Common myeloid progenitor, CD34-positive (primary cell): ENCODE measurements at places on chromosomes 5 and 9.

- DNase-seq = no peak
- H3K4me3 ChIP-seq = no peak overlapping the region
- H3K4me1 ChIP-seq = peaks cover 27% of the 10 kb centered on the region
- no peak overlapping the region for H3K27ac ChIP-seq
Measured at GRCh38 chr9:131391020-131391419, 2.9 kb upstream of the PRRC2B start.

- no peaks in the 10 kb centered on the region for H3K27me3 ChIP-seq
- no peak for DNase-seq
- H3K4me1 ChIP-seq = peaks cover 18% of the 10 kb centered on the region
- peaks cover 8% of the 10 kb centered on the region for H3K36me3 ChIP-seq
- no peak overlapping the region for H3K4me3 ChIP-seq
Measured at GRCh38 chr9:121184463-121184862, 17.2 kb downstream of the RAB14 start.

DNA sequence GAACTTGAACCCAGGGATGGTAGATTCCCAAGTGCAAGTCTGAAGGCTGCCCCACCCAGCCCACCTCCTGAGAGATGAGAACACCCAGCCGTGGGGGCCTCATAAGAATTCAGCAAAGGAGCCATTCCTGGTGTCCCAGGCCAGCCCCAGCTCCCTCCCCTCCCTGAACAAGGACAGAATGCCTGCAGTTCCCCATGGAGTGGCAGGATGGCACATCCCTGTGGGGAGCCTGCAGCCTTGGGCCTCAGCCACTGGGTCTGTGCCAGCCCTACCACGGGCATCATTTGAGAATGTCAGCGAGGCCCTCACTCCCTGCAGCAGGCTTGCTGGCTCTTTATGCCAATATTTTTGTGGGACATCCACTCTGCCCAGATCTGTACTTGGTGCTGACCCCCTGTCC lies 36.2 kb upstream of the RAPGEF1 start:
- H3K36me3 ChIP-seq = no peaks in the 10 kb centered on the region
- H3K27ac ChIP-seq = no peak overlapping the region
- no peak for DNase-seq

DNA sequence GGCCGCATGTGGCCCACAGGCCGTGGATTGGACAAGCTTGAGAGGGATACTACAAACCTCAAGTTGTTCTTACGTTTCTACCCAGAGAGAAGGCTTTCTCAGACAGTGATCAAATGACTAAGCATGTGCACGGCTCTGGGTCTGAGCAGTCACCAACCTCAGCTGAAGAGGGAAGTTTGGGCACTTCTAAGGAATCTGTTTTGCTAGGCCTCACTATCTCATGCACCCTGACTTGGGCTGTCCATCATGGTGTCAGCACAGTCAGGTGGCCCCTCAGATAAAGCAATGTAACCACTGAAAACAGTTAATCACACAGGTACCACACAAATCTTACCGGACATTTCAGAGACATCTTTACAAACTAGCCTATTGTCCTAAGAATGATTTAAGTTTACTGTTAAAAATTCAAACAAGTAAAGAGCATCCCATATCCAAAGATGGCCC lies 24.6 kb downstream of the CSF2 start:
- no peak overlapping the region for H3K4me3 ChIP-seq
- H3K4me1 ChIP-seq = peaks cover 73% of the 10 kb centered on the region
- H3K27ac ChIP-seq = no peak overlapping the region
- peak; percentile 89 for DNase-seq
- no peaks in the 10 kb centered on the region for H3K36me3 ChIP-seq

DNA sequence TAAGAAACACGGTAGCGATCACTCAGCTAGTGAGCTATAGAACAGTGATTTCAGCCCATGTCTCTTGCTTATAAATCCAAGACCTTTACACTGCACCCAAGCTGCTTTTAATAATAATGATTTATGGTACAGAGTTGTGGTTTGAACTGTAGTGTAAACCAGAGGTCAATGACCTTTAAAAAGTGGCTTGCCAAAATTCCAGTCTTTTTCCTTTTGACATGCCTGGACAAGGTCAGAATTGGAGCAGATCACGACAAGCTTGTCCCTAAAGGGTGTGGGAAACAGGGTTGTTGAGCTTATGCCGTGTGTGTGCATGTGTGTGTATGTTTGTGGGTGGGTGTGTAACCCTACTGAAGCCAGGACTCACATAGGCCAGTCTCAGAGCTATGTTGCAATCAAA lies 225.3 kb upstream of the CLINT1 start:
- no peaks in the 10 kb centered on the region for H3K4me1 ChIP-seq
- H3K27me3 ChIP-seq = no peaks in the 10 kb centered on the region
- no peak overlapping the region for H3K27ac ChIP-seq
- no peaks in the 10 kb centered on the region for H3K36me3 ChIP-seq
- no peak overlapping the region for H3K4me3 ChIP-seq

- peaks cover 27% of the 10 kb centered on the region for H3K27me3 ChIP-seq
- no peak within 1 kb of the TSS for H3K27ac ChIP-seq
- H3K36me3 ChIP-seq = no peaks in the 10 kb centered on the region
- peak within 1 kb of the TSS; percentile 38 for H3K4me3 ChIP-seq
Measured at GRCh38 chr5:11904265-11904906, at the start of gene CTNND2. Gene CTNND2 (minus strand): TSS chr5:11904446. CDS start chr5:11903853, 593 bp downstream.

- no peaks in the 10 kb centered on the region for H3K36me3 ChIP-seq
- H3K27me3 ChIP-seq = peaks cover 99% of the 10 kb centered on the region
- no peak overlapping the region for H3K27ac ChIP-seq
- peak; percentile 64 for DNase-seq
- peak overlapping the region; percentile 62 for H3K4me3 ChIP-seq
Measured at GRCh38 chr5:55226027-55226933, 835 bp downstream of the MCIDAS start.

- no peak overlapping the region for H3K4me3 ChIP-seq
- no peaks in the 10 kb centered on the region for H3K27me3 ChIP-seq
- no peak overlapping the region for H3K27ac ChIP-seq
- peaks cover 54% of the 10 kb centered on the region for H3K4me1 ChIP-seq
Measured at GRCh38 chr9:136994888-136995230, 1.5 kb downstream of the CLIC3 start.

DNA sequence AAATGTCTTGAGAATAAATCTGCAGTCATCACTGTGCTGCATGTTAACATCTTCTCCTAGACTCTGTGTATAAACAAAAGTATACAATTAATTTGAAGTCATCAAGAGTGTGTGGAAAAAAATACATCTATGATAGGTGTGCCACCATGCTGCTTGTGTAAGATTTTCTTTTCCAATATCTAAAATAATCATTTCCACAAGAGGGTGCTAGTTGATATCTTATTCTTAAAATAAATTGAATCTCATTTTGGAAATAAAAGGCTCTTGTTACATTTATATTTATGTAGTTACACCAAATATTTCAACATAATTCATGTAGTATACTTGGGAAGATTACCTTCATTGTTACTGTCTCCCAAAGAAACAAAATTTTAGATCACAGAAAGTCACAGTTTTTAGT lies 14.1 kb upstream of the MOCS2 start:
- H3K4me1 ChIP-seq = no peaks in the 10 kb centered on the region
- no peak overlapping the region for H3K27ac ChIP-seq
- H3K4me3 ChIP-seq = no peak overlapping the region
- no peaks in the 10 kb centered on the region for H3K36me3 ChIP-seq
- DNase-seq = peak; percentile 21
- no peaks in the 10 kb centered on the region for H3K27me3 ChIP-seq

DNA sequence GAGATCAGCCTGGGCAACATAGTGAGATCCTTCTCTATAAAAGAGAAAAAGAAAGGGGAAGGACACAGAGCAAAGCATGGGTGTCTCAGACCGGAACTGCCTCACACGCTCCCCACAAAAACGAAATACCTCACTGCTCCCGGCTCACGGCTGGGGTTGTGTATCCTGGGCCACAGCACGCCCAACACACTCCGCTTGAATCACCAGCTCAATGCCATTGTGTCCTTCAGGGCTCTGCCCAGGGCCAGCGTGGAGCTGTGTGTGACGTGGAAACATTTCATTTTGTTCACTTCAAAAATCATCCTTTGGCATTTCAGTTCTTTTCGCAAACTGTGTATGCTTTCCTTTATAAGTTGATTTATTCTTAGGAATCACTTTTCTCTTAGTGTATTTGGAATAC lies 279.5 kb downstream of the IRX1 start:
- H3K4me1 ChIP-seq = no peaks in the 10 kb centered on the region
- H3K27me3 ChIP-seq = no peaks in the 10 kb centered on the region
- no peak overlapping the region for H3K27ac ChIP-seq
- no peak overlapping the region for H3K4me3 ChIP-seq

DNA sequence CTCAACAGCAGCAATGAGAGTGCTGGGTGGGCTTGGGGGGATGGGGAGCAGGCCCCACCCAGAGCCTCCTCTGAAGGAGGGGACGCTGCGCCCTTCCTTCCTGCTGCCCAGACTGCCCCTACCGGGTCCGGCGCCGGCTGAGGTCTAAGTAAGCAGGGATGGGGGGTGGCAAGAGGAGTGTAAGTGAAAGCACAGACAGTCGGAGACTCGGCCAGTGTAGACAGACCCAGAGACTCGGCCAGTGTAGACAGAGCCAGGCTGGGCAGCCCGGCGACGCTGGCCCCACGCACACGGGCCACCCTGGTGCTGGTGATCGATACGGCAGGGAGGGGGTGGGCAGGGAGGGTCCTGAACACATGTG lies 7.4 kb upstream of the ENTPD8 start:
- DNase-seq = no peak
- no peak overlapping the region for H3K27ac ChIP-seq
- no peaks in the 10 kb centered on the region for H3K27me3 ChIP-seq
- peaks cover 28% of the 10 kb centered on the region for H3K36me3 ChIP-seq
- H3K4me1 ChIP-seq = peaks cover 44% of the 10 kb centered on the region

- no peak overlapping the region for H3K4me3 ChIP-seq
- no peaks in the 10 kb centered on the region for H3K27me3 ChIP-seq
- DNase-seq = no peak
- no peaks in the 10 kb centered on the region for H3K36me3 ChIP-seq
Measured at GRCh38 chr5:90899014-90899604, 340.5 kb downstream of the ADGRV1 start.

GRCh38 chr9:113542006-113542405 lies 78.5 kb downstream of the RGS3 start:
- DNase-seq = no peak
- H3K36me3 ChIP-seq = peaks cover 19% of the 10 kb centered on the region
- no peak overlapping the region for H3K27ac ChIP-seq
- H3K27me3 ChIP-seq = no peaks in the 10 kb centered on the region
- H3K4me1 ChIP-seq = no peaks in the 10 kb centered on the region

- H3K4me1 ChIP-seq = peaks cover 16% of the 10 kb centered on the region
- H3K27me3 ChIP-seq = no peaks in the 10 kb centered on the region
- DNase-seq = no peak
- H3K36me3 ChIP-seq = no peaks in the 10 kb centered on the region
Measured at GRCh38 chr9:20488691-20489090, 133.6 kb downstream of the MLLT3 start.

- no peaks in the 10 kb centered on the region for H3K36me3 ChIP-seq
- H3K4me1 ChIP-seq = peaks cover 56% of the 10 kb centered on the region
- H3K27ac ChIP-seq = peak overlapping the region; percentile 37
- peak overlapping the region; percentile 54 for H3K4me3 ChIP-seq
Measured at GRCh38 chr9:128072144-128073021, 4.4 kb downstream of the SLC25A25 start.

GRCh38 chr9:79280691-79281090 lies 291.1 kb upstream of the TLE4 start:
- H3K27ac ChIP-seq = no peak overlapping the region
- peaks cover 6% of the 10 kb centered on the region for H3K4me1 ChIP-seq
- H3K27me3 ChIP-seq = no peaks in the 10 kb centered on the region
- no peak for DNase-seq
- H3K4me3 ChIP-seq = no peak overlapping the region

DNA sequence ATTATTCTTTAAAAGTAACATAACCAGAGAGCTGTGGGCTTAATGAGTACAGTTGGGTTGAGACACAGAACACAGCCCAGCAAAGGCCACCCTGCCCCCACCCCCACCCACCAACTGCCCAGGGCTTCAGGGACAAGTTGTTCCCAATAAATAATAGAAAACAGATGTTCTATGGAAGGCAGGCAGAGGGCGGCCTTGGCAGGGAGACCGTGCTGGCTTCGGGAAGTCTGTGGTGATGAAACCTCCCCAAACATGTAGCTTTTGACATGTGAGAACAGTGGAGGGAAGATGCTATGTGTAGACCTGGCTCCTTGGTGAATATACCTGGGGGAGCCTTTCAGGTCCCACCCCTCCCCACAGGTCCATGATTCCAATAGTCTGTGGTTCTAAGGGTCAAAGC lies 10.0 kb downstream of the TRAF1 start:
- no peak overlapping the region for H3K27ac ChIP-seq
- H3K4me1 ChIP-seq = no peaks in the 10 kb centered on the region
- no peaks in the 10 kb centered on the region for H3K27me3 ChIP-seq
- no peak overlapping the region for H3K4me3 ChIP-seq

GRCh38 chr9:124214596-124215367 lies 43.0 kb upstream of the NEK6 start:
- H3K27ac ChIP-seq = no peak overlapping the region
- H3K4me3 ChIP-seq = no peak overlapping the region

DNA sequence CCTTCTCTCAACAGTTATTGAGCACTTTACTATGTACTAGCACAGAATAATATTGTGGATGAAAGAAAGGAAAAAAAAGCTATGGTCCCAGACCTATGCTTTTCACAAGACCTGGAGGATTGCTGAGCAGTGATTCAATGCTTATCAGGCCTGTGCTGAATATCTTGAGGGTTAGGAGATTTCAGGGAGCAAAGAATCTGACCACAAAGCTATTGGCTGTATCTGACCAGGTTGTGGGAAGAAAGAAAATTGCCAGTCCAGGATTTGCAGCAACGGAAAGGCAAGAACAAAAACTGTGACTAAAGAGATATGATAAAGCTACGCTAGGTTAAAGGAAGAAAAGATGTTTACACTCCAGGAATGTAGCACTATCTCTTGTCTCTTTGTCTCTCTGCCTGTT lies 14.9 kb upstream of the MACIR start:
- no peak overlapping the region for H3K27ac ChIP-seq
- no peak overlapping the region for H3K4me3 ChIP-seq
- no peak for DNase-seq
- no peaks in the 10 kb centered on the region for H3K27me3 ChIP-seq
- no peaks in the 10 kb centered on the region for H3K4me1 ChIP-seq
- no peaks in the 10 kb centered on the region for H3K36me3 ChIP-seq

DNA sequence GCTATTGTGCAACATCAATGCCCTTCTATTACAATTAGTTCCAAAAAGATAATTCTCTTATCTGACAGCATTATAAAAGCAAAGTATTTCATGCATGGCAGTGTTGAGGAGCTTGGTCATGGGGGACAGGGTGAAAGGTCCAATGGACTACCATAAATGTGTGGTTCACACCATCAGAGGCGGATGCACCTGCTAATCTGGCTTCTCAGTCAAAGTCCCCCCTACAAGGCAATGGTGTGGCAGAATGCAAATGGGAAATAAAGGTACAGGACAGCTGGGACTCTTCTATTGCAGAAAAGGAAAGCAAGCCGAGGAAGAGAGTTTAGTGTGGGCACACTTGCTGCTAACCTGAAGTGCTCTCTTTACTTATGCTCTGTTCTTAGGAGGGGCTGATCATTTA lies 369.1 kb downstream of the NDUFS4 start:
- H3K27me3 ChIP-seq = no peaks in the 10 kb centered on the region
- no peaks in the 10 kb centered on the region for H3K36me3 ChIP-seq
- no peak for DNase-seq

DNA sequence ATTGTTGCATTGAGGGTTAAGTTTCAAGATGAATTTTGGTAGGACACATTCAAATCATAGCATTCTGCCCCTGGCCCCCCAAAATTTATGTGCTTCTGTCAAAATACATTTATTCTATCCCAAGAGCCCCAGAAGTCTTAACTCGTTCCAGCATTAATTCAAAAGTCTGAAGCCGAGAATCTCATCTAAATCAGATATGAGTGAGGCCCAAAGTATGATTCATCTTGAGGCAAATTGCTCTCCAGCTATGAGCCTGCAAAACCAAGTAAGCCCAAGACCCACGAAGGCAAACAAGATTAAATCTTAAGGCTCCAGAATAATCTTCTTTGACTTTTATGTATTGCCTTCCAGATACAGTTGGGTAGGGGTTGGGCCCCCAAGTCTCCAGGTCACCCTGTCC lies 19.2 kb downstream of the TNPO1 start:
- no peak overlapping the region for H3K4me3 ChIP-seq
- no peaks in the 10 kb centered on the region for H3K4me1 ChIP-seq
